ENCODE measurements at places on chromosomes 3 and 15.

DNA sequence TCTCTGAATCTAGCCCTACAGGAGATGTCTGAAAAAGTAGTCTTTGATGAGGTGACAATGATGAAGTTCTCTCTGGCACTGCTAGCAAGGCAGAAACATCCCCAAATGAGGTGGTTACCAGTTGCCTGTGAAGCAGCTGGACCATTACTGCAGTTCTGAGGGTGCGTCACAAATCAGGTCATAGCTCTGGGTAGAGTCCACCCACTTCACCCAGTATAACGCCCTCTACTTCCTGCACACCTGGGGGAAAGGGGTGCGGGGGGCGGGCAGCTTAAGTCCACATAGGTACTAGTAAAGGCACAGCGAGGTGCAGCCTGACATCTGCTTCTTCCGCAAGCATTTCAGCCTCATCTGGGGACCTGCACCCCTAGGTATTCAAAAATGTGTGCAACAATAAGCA lies 13.4 kb upstream of the SATB1 start:
- DNase-seq, result no peak

- no peak for DNase-seq
Measured at GRCh38 chr3:89246326-89246725, 138.9 kb downstream of the EPHA3 start.

- no peak for DNase-seq
Measured at GRCh38 chr15:77475001-77475400, 54.3 kb downstream of the HMG20A start.

DNA sequence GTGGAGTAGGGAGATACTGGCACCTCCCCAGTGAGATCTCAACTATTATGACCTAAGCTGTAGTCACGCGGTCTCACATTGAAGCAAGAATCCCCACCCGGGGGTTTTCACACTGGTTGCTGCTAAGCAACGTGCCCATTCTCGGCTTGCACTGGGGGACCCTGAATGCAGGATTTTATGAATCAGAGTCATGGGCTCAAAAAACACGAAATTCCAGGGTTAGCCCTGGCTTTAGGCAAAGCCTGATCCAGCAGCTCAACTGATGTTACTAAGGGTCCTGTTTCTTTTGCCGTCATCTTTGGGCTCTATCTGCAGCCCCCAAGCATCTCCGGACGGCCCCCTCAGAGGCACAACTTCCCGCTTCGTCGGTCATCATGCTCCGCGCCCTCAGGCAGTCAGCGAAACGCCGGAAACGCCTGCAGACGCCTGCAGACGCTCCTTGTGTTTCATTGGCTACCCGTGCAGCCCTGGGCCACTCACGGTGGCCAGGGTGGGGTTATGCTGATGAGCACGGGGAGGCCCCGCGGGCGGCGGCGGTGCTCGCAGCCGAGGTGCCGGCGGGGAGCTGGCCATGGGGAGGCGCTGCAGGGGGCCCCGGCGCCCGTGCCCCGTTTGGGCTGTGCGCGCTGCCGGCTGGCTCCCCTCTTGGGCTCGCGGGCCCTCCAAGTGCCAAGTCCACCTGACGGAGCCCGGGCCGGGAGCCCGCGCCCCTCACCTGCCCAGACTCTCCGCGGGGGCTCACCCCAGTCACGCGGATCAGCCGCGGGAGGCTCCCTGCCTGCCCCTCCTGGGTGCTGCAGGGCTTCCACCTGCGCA lies 25.8 kb downstream of the EFCC1 start:
- DNase-seq, result peak; percentile 96

DNA sequence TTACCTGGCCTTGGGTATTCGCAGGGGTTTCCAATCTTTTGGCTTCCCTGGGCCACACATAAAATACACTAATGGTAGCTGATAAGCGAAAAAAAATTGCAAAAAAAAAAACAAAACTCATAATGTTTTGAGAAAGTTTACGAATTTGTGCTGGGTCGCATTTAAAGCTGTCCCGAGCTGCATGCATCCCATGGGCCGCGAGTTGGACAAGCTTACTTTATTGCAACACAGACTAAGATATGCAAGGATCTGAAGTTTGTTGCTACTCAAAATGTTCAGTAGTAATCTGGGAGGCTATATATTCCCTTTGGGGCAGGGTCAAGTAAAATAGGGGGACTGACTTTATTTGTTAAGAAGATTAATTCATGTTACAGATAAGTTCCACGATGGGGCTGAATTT lies 247.9 kb downstream of the CD47 start:
- DNase-seq, result no peak

DNA sequence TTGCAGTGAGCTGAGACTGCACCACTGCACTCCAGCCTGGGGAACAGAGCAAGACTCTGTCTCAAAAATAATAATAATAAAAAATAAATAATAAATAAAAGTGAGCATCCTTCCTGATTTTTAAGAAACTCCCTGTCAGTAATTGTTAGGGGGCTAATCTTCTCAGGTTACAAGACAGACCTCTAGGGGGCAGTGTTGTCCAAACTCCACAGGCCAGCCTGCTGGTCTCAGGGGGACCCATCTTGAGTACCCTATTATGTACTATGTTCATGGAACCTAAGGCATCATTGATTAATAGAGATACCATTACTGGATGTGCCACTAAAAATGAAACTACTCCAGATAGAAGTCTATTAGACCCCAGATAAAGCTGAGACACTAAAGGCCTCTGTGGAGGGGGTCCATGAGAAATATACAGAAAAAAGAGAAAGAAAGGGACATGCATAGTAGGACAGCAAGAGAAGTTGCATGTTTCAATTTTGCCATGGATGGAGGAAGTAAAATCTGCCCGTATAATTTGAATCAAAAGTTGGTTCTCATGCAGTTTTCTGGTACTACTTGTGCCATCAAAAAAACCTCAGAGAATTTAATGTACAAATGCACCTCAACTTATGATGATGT lies 85.5 kb upstream of the CDV3 start:
- peak; percentile 81 for DNase-seq

DNA sequence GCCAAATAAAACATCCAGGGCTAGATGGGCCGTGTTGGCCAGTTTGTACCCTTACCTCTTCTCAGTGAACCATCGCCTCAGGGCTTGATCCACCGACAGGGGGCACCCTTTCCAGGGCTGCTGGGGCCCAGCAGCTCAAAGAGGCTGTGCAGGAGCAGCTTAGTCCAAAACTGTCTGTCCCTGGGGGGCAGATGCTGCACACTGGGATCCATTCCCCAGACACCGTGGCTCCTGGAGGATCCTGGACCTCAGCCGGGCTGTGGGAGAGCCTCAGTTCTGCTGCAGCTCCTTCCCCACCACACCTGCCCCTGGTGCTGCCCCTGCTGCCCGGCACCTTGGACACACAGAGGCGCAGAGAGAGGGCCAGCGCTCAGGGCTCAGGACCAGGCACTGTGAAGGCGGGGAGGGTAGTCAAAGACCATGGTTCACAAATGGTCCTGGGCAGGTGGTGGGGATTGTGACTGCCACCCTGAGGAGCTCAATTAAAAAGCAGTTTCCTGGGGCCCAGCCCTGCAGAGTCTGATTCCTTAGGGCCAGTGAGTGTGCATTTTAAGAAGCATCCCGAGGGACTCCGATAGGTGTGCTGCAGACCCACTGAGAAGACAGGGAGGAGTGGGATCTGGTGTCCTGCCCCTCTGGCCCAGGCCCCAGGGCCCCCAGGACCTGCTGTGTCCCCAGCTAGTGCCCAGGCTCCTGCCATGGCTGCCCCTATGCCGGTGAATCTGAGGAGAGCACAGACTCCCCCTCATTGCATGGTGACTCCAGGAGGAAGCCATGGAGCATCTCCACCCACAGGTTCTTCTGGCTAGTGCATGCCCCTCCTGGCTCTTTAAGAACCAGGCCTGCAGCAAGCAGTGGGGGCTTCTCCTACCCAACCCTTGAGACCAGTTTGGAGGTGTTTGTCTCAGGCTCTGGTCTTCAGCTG lies 86.5 kb upstream of the PRR20G start:
- DNase-seq, result peak; percentile 72

DNA sequence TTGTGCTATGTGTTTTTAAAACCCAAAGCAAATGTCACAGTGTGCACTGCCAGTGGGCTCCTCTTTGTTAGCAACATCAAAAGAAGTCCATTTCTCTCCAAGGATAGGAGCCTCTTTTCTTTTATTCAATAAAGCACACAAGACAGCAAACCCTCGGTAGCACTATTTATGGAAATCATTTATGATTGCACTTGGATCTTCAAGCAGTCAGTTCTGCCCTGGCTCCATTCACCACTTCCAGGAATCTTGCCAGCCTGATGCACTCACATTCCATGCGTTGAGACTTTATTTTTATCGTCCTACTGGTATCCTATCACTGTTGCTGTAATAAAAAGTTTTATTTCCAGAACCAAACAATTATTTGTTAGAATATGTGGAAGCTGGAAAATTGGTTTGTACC lies 412.1 kb downstream of the TBL1XR1 start:
- no peak for DNase-seq

DNA sequence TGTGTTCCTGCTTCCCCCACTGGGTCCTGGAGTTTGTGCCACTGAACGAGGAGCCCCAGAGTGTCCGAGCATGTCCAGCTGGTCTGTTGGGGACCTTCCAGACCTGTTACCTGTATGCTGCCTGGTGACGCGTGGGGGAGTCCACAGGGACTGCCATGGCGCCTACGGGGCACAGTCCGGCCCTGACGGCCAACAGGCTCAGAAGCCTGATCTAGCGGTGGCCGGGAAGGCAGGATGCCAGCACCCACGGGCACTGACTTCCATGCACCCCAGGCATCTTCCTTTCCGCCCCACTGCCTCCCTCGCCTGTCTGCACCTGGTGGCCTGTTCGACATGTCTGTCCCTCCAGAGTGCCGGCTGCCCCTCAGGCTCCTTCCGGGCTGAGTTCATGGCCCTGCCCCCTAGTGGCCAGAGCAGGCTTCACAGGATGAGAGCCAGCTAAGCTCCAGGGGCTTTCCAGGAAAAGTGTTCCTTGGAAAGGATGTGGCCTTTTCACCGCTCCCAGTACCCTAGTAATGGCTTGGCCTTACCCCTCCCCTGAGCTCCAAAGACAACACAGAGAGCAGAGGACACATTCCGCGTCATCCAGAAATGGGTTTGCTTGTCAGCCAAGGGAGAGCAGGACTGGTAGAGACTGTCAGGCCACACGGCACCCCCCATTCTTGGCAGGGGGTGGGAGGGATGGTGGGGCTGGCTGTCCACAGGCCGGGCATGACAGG lies 35.7 kb downstream of the NGRN start:
- peak; percentile 65 for DNase-seq
